SK-N-DZ (cell line): ENCODE measurements at places on chromosomes 1 and 21.

GRCh38 chr1:232622981-232623380, 7.0 kb downstream of the SIPA1L2 start:
- no peak for DNase-seq

DNA sequence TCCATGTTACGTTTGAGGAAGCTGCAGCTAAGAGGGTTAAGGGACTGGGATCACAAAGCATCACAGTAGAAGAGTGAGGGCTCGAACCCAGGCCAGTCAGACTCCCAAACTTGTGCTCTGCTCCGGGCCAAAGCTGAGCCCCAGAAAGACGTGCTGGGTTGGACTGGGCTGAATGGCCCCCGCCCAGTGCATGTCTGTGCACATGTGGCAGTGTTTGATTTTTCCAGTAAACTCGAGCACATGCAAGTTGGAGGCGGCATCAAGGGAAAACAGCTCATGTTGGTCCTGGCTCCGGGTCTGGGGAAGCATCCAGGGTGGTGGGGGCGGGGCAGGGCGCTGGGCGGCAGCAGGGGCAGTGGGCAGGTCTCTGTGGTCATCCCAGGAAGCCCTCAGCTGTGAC, 39.8 kb upstream of the WNT4 start:
- DNase-seq = no peak

GRCh38 chr21:17451364-17451891, 61.4 kb upstream of the CXADR start:
- no peak for DNase-seq

DNA sequence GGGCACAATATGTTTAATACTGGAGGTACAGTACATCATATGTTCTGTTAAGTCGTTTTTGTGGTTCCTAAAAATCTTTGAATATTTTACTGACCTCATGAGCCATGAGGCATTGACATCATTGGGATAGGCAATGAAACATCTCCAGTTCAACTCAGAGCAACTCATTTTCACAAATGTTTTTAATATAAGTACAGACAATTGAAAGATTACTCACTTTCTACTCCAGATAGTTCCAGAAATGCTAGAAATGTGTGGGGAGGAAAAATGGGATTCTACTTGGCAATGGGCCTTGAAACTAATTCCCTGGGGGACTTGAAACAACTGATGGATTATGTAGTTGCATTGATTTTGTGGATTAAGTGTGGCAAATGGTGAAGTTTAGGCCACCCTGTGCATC, 7.2 kb upstream of the C8B start:
- no peak for DNase-seq

DNA sequence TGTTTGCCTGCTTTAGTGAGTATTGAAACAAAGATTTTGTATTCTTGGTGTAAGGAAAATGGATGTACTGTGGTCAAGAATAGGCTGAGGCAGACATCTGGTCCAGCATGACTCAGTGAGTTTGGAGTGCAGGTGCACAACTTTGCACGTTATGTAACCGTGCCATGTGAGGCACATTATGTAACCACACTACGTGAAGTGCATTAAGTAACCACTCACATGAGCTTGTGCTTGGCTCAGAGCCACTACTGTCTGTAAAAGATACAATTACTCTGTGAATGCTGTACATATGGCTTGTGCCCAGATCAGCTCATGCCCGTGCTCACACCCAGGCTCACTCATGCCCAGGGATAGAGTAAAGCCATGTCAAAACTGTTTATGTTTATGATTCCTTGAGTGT, 216.8 kb downstream of the CTH start:
- no peak for DNase-seq

DNA sequence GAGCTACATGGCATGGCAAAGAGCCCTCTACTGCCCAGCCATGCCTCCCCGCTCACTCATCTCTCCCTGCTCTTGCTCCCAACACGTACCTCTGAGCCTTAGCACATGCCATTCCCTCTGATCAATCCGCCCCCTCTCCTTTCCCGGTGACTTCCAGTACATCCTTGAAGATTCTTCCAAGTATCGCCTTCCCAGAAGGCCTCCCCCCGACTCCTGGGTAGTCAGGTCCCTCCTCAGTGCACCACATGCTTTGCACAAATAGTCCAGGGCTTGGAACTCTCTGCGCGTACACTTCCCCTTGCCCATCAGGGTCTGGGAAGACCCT, 77.0 kb upstream of the IFFO2 start:
- DNase-seq = no peak

- DNase-seq = no peak
These were observed 312.5 kb downstream of the KCNT2 start for GRCh38 chr1:196295766-196296165.

DNA sequence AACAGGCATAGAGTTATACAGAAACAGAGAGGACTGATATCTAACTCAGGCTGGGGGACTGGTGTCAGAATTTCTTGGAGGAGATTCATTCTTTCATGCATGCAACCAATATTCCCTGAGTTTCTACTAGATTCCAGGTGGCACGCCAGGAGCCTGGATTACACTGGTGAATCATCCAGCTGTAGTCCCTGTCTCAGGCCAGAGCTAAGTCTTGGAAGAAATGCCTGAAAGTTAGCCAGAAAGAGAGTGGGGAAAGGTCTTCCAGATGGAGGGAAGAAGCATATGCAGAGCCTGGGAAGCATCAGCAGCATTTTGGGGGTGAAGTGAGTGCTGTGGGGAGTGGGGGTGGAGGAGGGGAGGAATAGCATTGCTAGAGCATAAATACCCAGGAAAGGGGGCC, 239.1 kb downstream of the OMA1 start:
- DNase-seq = no peak
